ENCODE measurements at places on chromosomes 2 and 18.

DNA sequence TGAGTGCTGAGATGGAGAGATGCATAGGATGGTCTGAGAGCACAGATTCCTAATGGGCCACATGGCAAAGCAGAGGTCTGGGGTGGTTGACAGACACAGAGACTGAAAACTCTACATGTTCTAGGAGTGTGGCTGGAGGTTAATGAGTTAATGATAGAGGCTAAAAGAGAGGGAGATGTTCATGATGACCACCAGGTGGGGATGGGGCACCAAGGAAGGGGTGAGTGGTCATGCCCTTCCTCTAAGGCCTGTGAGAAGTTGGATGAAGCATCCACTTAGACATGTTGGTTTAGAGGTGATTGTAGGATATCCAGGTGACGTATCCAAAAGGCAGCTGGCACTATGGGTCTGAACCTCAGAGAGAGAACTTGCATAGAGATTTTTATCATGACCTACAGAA is 102.1 kb downstream of the LRP2 start:
- no peak for DNase-seq

DNA sequence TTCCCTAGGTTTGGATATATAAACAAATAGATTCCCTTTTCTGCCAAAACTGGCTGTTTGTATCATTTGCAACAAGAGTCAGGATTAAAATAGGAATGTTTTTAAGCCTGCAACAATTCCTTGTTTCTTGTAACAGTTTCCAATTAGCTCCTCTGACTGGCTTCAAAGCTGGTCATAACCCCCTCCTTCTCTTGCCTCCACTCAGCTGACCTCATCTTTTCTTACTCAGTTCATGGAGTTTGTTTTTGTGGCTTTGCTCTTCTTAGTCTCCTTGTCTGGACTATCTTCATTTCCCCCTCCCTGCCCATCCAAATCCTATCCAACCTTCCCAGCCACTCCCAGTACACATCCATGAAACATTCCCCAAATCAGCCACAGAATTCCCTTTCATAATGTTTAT is 14.3 kb upstream of the RAPH1 start:
- no peak for DNase-seq

DNA sequence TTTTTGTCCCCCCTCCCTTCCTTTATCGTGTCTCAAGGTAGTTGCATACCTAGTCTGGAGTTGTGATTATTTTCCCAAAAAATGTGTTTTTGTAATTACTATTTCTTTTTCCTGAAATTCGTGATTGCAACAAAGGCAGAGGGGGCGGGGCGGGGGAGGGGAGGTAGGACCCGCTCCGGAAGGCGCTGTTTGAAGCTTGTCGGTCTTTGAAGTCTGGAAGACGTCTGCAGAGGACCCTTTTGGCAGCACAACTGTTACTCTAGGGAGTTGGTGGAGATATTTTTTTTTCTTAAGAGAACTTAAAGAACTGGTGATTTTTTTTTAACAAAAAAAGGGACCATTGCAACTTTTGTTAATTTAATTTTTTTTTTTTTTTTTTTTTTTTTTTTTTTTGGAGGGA is 2.1 kb downstream of the SOX11 start:
- no peak for DNase-seq

DNA sequence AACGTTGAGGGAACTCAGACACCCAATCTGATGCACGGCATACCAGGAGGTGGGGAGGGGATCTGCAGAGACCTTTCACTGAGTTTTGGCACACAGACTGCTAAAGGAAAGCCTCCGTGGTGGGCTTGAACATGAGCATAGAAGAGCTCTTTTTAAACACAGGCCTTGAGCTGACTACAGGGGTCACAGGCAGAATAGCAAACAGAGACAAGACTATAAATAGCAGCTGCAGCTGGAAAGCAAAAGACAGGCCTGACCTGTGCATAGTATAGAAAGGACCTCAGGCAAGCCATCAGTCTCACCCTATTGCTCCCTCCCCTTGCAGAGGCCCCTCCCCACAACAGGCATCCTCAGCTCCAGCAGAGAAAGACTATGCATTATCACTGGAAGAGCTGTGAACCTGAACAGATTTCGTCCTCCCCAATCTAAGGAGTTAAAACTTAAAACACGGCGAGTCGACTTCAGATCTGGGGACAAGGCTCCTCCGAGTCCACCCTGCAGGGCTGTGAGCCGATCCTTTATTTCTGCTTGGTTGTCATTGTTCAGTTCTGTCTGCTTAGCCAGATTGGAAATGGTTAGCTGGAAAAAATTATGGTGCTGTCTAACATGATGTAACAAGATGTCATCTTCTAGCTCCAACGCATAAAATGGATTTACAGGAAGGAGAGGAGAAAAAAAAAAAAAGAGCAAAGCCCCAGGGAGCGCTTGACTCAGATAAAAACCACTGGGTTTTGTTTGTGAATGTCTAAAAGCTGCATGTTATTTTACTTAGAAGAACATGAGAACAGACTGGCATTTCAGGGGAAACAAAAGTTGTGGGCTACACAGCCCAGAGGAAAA is 25.2 kb upstream of the LCLAT1 start:
- peak; percentile 25 for DNase-seq

GRCh38 chr2:8564475-8564874 is 117.4 kb upstream of the ID2 start:
- no peak for DNase-seq

- no peak for DNase-seq
Observed at GRCh38 chr2:231940795-231941194, 14.6 kb upstream of the NPPC start.

DNA sequence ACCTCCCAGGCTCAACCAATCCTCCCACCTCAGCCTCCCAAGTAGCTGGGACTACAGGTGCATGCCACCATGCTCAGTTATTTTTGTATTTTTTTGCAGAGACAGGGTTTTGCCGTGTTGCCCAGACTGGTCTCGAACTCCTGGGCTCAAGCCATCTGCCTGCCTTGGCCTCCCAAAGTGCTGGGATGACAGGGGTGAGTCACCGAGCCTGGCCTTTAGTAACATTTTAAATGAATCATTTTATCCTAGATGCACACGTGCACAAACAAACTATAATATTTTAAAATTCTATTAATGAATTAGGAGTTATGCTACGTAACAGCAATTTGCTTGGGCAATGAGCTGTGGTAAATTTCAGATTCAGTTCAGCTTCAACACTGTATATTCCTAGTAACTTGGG is 862.5 kb upstream of the ID2 start:
- DNase-seq, result no peak

DNA sequence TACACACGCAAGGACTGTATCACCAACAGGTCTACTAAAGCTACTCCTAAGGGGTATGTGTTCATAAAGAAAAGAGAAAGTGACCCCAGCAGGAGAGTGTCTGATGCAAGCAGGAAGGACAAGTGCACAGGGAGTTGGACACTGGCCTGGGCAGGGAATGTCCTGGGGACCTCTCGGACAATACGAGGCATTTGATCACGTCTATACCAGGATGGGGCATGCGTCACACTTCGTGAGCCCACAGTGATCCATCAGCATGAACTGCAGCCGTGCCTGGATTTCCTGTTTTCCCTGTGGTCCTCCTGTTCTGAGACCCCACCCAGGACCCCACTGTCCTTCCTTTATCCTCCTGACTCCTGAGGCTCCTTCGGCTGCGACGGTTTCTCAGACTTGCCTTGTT is 113.9 kb downstream of the HDAC4 start:
- DNase-seq, result no peak

- DNase-seq, result no peak
Observed at GRCh38 chr2:39870871-39871270, 91.8 kb upstream of the THUMPD2 start.

GRCh38 chr2:237407700-237408099 is 6.3 kb downstream of the COL6A3 start:
- DNase-seq, result no peak

DNA sequence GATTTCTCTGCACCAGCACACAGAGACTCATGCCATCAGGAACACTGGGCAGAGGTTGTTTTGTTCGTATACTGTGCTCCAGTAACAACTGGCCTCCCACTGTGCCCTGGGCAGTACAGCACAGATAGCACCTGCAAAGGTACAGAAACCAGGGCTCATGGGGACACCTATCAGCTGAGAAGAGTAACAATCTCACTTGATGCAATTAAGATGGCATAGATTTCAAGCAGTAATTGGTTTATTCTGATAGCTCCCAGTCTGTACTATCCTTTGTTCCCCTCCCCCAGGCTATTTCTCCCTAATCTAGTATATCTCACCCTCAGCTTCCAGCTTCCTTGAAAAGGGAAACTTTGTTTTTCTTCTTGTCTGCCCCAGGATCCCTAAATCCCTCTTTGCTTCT is 343.9 kb upstream of the MMADHC start:
- DNase-seq, result no peak

- DNase-seq, result no peak
Observed at GRCh38 chr2:16264931-16265540, 324.7 kb downstream of the MYCN start.

- DNase-seq, result no peak
Observed at GRCh38 chr18:56645415-56646016, 5.6 kb upstream of the WDR7 start.

DNA sequence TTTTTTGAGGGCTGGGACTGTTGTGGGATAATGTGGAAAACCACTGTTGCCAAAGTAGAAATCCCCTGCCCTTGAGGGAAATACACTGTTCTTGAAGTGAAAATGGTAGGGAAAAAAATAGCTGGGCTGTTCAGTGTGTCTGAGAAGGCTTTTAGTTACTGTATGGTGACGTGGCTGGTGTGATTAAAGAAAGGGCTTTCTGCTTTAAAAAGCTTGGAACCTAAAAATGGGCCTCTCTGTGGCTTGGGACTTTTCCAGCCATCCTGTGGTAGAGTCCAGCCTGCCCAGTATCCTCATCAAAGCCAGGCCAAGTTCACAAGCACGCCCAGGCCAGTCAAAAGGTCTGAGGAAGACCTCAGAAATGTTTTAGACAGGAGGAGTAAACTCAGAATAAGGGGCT is 6.8 kb downstream of the MGAT5 start:
- DNase-seq, result no peak

DNA sequence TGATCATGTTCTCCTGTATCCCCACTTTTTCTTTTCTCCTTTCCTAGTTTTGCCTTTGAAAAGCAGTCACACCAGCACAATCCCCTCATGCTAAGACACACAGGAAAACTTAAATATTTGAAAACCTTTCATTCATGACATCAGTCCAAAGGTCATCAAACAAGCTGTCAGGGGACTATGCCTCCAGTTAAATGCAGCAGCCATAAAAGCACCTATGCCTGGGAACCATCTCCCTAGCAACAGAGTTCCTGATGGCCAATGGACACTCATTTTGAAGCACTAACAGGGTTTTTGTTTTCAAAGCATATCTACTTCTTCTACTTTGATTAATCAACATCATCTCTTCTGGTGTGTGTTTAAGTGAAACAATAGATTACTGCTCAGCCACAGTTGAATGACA is 286.4 kb upstream of the PARD3B start:
- no peak for DNase-seq

GRCh38 chr2:224986477-224986876 is 55.8 kb downstream of the DOCK10 start:
- no peak for DNase-seq

GRCh38 chr2:218401890-218402289 is 2.2 kb downstream of the CTDSP1 start:
- DNase-seq, result no peak

DNA sequence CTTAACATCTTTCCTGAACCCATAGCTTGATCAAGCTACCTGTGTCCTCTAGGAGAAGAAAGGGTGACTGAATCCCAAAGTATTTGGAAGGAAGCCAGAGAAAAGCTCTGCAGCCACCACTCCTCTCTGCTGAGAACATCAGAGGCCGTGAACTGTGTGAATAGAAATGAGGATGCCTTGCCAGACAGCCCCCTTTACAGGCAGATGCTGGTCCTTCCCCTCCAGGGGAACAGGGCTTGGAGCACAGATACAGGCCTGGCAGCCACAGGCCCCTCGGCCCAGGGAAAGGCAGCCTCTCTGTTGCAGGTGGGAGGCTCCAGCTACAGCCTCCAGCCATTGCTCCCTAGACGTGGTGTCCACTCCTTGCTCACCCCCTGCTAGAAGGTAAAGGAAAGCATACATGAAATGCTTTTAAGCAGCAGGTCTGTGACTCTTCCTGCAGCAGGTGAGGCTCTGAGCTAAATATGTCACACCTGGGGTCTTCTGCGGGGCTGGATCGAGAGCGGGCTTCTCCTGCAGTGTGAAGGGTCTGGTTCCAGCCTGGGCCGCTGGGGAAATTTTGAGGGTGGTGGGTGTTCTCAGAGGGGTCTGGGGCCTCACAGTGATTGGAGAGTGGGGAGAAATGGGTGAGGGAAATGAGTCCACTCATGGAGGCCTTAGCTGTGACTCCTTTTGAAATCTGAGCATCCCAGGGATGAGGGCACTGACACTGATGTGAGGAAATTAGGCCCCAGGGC is 234.0 kb downstream of the KLHL29 start:
- no peak for DNase-seq

Measured in stimulated activated CD4-positive, alpha-beta T cell treated with anti-CD3 and anti-CD28 coated beads, Interleukin-4, amount 100 ng/mL, for 4 hours (primary cell).